ENCODE measurements at places on chromosomes 3 and 15.

GRCh38 chr3:55780913-55781312 is 293.8 kb upstream of the WNT5A start:
- H3K4me3 ChIP-seq, result no peak overlapping the region
- no peak for DNase-seq
- H3K36me3 ChIP-seq, result no peaks in the 10 kb centered on the region
- no peaks in the 10 kb centered on the region for H3K4me1 ChIP-seq

GRCh38 chr3:151753846-151754245 is 20.1 kb downstream of the AADACL2 start:
- no peak overlapping the region for H3K27ac ChIP-seq
- DNase-seq, result no peak
- no peaks in the 10 kb centered on the region for H3K4me1 ChIP-seq

- no peak overlapping the region for H3K27ac ChIP-seq
- H3K4me1 ChIP-seq, result no peaks in the 10 kb centered on the region
- DNase-seq, result no peak
Observed at GRCh38 chr3:159818399-159818798, 170.2 kb upstream of the IL12A start.

- no peak overlapping the region for H3K27ac ChIP-seq
- peaks cover 26% of the 10 kb centered on the region for H3K4me1 ChIP-seq
- no peaks in the 10 kb centered on the region for H3K27me3 ChIP-seq
- no peaks in the 10 kb centered on the region for H3K36me3 ChIP-seq
Observed at GRCh38 chr15:70432924-70433495, 330.3 kb downstream of the UACA start.

DNA sequence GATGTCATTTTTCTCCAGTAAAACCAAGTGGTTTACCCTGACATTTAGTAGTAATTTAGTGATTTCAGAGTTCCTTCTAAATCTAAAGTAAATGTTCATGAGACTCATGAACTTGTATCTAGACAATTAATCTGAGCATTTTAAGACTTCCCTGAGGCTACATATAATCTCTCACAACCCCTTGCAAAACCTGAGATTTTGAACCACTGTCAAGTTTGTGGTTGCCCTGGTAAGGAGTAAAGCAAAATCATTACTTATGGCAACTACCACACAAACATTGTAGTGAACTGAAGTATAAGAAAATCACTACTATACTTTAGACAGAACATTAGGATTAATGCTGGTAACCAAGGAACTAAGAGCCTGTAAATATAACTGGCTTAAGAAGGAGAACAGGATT is 370.2 kb downstream of the TIGIT start:
- no peak for DNase-seq
- no peak overlapping the region for H3K27ac ChIP-seq
- no peaks in the 10 kb centered on the region for H3K4me1 ChIP-seq
- no peaks in the 10 kb centered on the region for H3K27me3 ChIP-seq
- H3K4me3 ChIP-seq, result no peak overlapping the region

Data from CD8-positive, alpha-beta memory T cell (primary cell).